ENCODE measurements at places on chromosomes 1 and 21.

- DNase-seq = no peak
Measured at GRCh38 chr1:54887665-54888071, 673 bp upstream of the DHCR24 start.

DNA sequence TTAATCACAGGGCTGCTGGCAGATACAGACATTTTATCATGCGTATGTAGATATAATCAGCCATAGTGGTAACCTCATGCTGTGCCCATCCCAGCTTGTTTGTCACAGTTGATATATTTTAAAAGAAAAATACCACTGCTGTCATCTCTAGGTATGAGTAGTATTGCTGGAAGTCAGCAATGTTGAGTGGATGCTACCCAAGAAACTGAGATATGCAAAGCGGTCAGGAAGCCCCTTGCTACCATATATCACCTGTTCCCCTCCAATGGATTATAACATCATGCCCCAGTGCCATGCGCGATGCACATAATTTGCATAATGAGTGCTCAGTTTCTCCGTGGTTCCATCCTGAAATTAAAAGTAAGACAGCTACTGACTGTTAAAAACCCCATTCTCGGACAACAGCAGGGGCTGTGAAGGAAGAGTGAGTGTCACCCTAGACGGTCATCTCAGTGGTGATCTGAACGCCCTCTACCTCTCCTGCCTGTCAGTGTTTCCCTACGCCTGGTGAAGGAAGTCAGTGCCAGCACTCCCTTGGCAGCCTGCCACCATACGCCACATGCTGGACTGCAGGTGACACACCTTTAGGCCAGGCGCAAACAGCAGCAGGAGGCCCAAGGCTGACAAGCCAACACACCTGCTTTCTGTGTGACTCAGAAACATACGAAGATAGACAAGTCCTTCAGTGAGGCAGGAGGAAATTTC lies 2.7 kb downstream of the IL10RB start:
- DNase-seq = no peak

DNA sequence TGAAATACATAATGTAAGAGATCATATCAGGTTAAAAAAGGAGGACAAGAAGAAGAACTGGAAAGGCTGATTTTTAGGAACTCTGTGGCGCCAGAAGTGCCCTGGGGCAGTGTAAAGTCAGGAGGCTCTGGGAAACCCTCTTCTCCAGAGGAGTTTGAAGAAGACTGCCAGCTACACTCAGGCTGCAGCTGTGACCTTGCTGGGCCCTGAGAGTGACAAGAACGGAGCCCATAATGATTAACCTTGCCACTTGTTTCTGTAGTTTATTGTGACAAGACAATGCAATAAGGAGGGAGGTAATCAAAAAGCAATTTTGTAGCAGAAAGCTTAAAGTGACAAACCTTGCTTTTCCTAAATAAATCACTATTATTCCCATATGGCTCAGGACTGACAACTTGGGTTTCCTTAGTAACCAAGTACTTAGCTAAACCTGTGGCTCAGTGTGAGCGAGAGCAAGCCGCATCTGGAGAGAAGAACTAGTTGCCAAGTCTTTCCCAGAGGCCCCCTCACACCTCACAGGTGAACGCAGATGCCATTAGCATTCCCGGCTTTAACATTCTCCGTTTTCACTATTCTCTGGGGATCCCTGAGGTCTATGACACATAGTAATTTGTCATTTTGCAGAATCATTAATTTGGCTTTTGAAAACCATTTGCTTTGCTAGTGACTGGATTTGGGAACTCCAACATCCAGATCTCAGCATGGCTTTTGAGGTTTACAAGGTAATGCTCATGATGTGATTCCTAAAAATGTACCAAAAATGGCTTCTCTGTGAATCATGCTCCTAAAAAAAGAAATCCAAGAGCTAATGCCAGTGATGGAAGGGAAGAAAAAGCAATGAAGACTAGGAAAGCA lies 115.9 kb downstream of the OMA1 start:
- no peak for DNase-seq

DNA sequence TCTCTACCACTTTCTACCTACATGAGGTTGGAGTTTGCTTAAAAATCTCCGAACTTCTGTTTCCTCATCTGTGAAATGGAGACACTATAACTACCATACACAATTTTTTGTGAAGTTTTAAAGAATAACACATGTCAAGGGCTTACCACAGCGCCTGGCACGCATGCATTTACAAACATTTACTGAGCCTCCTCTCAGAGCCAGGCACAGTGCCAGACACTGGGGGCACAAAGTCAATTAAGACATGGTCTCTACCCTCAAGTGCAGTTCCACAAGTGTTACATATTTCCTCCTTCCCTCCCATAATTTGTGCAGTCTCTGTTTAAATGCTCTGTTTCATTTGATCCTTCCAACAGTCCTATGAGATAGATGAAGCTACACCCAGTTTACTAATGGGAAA lies 356.4 kb upstream of the ESRRG start:
- no peak for DNase-seq

DNA sequence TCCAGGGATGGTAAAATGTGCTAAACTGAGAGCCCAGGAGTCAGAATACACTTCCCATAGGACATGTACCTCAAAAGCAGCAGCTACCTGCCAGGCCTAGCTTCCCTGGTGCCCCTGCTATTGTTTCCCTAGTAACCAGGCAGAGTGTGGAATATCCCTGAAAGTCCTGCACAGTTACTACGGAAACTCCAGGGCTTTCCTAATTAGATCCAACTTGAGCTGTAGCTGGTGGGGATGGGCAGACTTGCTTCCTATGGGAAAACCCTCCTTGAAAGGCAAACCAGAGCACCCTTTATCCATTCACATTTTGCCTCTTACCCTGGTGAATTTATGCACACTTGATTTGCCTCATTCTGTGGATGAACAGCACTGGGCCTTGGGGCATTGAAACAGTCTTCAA lies 559.9 kb upstream of the PBX1 start:
- DNase-seq = no peak

DNA sequence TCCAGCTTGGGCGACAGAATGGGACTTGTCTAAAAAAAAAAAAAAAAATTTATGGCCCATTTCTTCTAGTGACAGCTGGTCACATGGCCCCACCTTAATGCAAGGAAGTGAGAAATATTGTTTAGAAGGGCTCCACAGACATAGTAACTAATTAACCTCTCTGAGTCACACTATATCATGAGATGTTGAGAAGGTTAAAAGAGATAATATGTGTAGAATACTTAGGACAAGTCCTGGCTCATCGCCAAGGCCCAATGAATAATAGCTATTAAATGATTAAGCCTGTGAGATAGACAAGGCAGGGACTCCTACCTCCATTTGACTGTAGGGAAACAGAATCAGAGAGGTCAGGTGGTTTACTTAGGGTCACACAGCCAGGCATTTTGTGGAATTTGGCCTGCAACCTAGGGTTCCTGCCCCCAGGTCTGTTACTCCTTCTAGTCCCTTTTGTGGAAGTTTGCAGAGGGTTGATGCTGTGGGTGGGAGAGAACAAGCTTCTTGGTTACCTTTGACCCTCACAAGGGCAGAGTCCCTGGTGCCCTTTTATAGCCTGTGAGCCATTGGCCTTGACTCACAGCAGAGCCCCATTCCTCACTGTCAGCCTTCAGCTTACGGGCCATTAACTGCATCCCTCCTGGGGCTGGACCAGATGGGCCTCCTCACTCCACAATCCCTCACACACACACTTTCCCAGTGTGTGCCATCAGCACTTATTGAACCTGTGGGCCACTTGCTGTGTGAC lies 48.5 kb downstream of the OPRD1 start:
- no peak for DNase-seq

DNA sequence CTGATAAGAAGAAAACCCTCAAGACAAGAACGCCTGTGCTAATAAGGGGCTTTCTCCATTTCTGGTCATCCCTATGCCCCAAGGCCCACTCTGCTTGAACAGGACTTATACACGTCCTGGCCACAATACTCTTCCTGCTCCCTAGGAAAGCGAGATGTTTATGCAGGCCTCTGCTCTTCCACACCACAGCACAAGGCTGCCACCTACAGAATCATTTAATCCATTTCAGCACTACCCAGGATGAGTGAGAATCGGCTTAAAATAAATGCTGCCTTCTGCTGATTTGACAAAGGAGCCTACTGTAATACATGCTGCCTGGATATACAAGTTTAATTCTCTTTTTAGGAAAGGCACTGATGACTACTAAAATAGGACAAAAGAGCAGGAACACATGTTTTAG lies 29.4 kb downstream of the FRRS1 start:
- DNase-seq = no peak

- DNase-seq = no peak
Measured at GRCh38 chr1:159921700-159922504, 3.4 kb downstream of the TAGLN2 start.

DNA sequence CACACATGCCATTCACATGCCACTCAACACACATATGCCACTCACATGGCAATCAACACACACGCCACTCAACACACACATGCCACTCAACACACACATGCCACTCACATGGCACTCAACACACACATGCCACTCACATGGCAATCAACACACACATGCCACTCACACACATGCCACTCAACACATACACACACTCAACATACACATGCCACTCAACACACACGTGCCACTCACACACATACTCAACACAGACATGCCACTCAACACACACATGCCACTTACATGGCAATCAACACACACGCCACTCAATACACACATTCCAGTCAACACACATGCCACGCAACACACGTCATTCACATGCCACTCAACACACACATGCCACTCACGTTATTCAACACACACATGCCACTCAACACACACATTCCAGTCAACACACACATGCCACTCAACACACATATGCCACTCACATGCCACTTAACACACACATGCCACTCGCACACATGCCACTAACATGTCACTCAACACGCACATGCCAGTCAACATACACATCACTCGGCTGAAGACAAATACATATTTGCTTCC lies 182.9 kb downstream of the NPHP4 start:
- no peak for DNase-seq

DNA sequence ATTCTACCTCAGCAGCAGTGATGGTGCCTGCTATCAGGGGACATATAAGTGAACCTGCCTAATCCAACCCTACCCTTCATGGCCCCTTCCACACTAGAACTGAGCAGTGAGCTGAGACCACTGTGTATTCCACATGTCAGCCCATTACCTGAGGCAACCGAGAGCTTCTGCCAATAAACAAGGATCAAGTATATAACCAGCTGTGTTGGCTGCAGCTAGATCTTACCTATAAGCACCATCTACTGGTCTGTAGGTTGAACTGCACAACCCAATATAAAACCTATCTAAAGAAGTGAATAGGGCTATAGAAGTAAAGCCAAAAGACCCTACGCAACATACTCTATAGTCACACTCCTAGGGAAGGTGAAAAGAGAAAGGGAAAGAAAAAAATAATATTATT lies 376.9 kb downstream of the HHIPL2 start:
- no peak for DNase-seq

DNA sequence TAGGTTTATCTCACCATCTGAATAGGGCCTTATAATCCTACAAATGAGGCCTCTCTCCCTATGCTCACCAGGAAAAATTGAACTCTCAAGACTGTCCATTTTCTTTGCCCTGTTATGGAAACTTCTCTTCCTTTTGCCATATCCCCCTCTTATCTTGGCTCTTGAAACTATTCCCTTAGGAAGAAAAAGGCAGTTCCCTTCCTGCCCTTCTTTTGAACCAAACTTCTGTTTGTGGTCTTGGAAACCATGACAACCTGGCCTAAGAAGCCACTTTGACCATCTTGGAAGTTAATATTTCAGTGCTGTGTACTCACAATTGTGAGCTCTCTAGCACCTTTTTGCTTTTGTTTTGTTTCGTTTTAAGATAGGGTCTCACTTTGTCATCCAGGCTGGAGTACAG lies 40.0 kb downstream of the ATP2B4 start:
- no peak for DNase-seq

DNA sequence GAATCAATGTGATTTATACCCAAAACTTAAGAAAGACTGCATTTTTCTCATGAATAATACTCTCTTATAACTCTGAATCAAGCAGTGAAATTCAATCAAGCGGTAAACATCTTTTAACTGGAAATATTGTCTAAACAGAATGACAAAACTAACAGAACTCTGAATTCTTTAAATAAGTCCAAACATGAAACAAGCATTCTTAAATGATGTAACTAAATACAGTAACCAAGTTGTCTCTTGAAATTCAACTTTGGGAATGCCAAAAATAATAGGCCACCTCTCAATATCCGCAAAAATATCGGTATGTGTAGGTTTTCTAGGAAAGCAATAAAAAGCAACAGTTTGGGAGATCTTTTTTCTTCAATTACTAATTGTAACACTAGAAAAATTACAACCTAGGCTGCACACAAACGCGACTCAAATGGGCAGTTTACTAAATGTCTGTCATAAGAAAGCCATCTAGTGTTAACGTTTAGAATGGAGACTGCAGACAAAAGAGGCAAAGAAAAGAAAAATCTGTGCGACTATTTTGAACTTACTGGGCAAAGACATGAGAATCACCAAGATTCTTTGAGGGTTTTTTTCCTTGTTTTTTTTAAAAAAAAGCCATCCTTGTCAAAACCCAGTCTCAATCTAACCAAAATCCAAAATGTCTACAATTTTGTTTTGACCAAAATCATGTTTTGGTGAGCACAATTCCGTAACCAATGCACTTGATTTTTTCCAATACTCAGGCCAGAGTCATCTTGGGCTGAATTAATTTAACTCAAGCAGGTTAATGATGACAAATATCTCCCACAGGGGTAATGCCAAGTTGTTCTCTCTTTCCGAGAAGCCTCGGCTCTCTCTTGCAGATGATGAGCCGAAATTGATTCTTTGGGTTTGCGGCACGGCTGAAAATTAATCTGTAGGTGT lies 1.3 kb downstream of the SIPA1L2 start:
- DNase-seq = no peak

- no peak for DNase-seq
Measured at GRCh38 chr1:181632492-181632891, 149.2 kb downstream of the CACNA1E start.

DNA sequence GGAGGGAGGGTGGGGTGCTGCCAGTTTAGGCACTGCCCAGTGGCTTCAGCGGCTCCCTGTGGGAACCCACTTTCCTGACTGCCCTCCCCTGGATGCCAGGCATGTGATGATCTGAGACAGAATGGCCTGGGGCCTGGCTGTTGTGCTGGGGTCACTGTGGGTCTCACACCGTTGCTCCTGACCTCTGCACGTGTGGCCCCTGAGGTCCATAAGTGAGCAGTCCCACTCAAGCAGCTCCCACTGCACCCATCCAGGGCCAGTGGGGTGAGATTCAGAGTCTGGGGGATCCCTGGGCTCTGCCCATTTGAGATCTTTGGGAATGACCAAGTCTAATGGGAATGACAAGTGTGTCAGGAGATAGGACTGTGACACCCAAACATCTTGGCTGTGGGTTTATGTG lies 18.0 kb downstream of the PODN start:
- DNase-seq = no peak

- DNase-seq = no peak
Measured at GRCh38 chr1:21254335-21254951, 35.8 kb downstream of the ECE1 start.
